Activated CD4-positive, alpha-beta T cell treated with anti-CD3 and anti-CD28 coated beads, Interleukin-2, amount 50 U/mL, for 24 hours (primary cell): ENCODE measurements at places on chromosomes 7 and 10.

DNA sequence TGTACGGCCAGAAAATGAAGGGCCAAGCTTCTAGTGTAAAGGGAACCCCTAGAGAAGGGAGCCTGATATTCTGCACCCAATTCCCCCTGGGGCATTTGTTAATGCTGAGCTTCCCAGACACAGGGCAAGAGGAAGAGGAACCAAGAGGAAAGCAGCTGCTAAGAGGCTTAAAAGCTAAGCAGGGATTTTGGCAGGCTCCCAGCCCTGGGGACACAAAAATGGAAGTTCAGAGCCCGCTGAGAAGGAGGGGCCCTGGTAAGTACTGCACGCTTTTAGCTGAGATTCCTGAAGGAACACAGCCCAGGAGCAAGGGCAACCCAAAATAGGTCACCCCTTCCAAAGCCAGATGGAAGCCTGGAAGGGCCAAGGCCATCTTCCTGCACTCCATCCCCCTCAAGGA is 387.3 kb upstream of the MGMT start:
- DNase-seq = no peak

- no peak for DNase-seq
These were observed 118.4 kb upstream of the PDLIM1 start for GRCh38 chr10:95408983-95409873.

DNA sequence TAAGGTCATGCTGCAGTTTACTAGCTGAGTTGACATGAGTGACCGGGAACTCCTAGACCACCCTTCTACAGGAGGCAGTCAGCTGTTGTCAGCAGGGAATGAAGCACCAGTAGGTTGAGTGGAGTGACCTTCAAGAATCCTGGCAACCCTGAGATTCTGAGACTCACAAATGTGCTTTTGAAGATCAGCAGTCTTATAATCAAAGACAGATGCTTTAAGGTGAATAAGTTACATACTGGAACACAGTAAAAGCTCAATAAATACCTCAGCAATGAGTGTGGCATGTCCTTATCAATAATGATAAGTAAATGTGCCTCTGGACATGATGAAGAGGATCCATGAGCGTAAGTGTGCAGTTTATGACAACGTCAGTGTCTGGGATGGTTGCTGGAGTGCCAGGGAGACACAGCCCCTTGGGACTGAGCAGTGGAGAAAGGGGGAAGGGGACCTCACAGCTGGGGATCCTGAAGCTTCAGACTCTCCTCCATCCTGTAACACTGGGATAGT is 11.9 kb upstream of the OR6V1 start:
- no peak for DNase-seq

DNA sequence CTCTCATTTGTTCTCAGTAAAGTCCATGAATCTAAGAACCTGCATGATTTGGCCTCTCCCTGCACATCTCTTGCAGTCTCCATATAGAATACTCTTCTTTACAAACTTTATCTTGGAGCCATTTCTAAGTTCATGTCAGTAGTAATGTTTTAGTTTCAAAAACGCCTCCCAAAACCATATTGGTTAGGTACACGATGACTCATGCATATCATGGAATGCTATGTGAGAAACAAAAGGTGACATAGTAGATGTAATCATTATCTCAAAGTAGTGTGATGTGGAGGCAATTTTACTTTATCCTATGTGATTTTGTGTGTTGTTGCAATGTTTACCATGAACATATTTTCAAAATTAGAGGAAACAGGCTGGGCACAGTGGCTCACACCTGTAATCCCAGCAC is 520.7 kb downstream of the KCNMA1 start:
- no peak for DNase-seq

- DNase-seq = no peak
These were observed 14.6 kb downstream of the VOPP1 start for GRCh38 chr7:55557666-55558188.

- no peak for DNase-seq
These were observed 49.4 kb upstream of the ARL4A start for GRCh38 chr7:12637819-12638592.

- no peak for DNase-seq
These were observed 12.6 kb downstream of the PTEN start for GRCh38 chr10:87875929-87876571.

- no peak for DNase-seq
These were observed 16.0 kb upstream of the KIF5B start for GRCh38 chr10:32072025-32072800.

- peak; percentile 9 for DNase-seq
These were observed 1002.9 kb upstream of the KCND2 start for GRCh38 chr7:119270045-119270464.

- no peak for DNase-seq
These were observed 52.6 kb upstream of the GDF10 start for GRCh38 chr10:47247148-47248059.

- DNase-seq = no peak
These were observed 43.6 kb downstream of the MDH2 start for GRCh38 chr7:76091506-76091905.

GRCh38 chr10:1379601-1380000 is 323.4 kb downstream of the WDR37 start:
- DNase-seq = no peak

- DNase-seq = no peak
These were observed 50.4 kb downstream of the ADD3 start for GRCh38 chr10:110058212-110058611.

- DNase-seq = no peak
These were observed 15.1 kb upstream of the AKR1B10 start for GRCh38 chr7:134512271-134512670.

- no peak for DNase-seq
These were observed 86.5 kb downstream of the NT5C2 start for GRCh38 chr10:103106539-103106938.

GRCh38 chr7:22269963-22270362 is 87.0 kb downstream of the RAPGEF5 start:
- no peak for DNase-seq

DNA sequence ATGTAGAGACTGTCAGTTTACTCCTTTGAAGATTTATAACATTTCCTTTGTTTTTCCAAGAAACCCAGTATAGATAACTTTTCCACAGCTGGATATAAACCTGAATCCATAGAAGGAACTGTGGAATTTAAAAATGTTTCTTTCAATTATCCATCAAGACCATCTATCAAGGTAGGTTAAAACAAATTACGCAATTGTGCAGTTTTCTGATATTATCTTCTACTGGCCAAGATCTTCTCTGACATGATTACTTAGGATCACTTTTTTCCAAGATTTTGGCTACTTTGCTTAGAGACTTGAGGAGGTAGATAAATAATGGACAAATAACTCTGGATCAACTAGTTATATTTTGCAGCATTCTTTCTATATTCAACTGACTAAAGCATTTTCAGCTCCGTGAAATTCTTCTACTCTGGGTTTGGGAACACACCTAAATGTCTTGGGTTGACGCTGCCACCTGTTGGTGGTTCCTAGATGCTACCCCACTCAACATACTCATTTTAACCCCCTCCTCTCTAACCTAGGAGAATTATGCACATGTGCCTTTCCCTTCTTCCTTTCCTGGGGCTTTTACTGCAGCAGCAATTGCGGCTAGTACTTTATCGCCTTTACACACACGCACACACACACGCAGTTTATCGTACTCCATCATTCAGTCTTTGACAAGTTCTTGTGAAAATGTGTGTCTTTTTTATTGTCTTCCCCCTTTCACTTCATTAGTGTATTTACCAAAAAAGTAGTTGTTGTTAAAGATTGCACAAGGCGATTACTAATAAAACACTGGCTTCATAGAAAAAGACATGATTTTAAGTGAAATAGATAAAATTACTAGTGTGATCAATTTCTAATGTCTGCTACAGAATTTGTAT is 32.7 kb downstream of the ABCB5 start:
- DNase-seq = no peak

- DNase-seq = no peak
These were observed 49.6 kb upstream of the UBE3C start for GRCh38 chr7:157089100-157089610.

GRCh38 chr7:56174875-56175760 is 58.9 kb upstream of the NUPR2 start:
- no peak for DNase-seq

- no peak for DNase-seq
These were observed 149.3 kb downstream of the SH3PXD2A start for GRCh38 chr10:103706047-103706446.

- DNase-seq = no peak
These were observed 39.5 kb upstream of the ANKRD1 start for GRCh38 chr10:90960355-90960814.

DNA sequence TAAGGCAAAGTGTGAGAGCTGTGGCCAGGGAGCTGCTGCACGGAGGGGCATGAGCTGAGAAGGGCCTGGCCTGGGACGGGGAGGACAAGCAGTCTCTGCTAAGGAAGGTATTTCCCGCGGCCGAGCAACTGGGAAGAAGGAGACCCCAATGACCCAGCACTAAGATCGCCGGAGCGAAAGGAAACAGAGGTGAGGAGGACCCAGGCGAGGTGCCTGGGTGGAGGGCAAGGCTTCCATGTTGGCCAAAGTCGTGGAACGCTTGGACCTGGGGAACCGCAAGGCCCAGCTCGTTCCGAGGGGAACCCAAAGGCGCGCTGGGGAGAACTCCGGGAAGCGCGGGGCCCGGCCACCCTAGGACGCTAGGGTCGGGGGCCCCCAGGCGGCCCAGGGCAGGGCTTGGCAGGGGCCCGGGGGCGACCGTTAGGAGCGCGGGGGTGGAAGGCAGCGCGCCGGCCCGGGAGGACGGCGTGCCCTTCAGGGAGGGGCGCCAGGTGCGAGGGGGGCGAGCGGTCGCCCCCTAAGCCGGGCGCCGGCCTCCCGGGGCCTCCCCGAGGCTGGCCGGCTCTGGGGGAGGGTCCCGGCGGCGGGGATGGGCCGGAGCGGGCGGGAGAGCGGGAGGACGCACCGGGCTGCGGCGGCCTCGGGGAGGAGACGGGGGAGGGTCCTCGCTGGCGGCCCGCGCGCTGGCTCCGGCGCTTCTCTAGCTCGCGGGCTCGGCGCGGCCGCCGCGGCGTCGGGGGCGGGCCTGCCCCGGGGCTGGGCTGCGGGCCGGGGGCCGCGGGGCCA is 545 bp downstream of the GIGYF1 start:
- no peak for DNase-seq

DNA sequence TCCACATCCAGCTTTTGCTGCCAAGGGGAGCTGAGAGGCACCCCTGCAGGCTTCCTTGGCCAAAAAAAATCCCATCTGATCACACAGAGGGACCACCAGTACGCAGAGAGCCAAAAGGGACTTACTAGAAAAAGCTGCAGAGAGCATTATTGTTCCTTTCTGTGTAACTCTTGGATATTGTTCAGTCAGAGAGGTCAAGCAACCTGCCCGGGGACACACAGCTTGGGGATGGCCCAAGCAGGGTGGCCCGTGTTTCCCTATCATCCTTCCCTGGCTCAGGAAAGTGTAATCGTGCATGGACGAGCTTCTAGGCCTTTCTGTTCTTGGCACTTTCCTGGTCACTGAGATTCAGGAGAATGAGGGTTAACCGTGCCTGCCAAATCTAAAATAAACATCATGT is 84.1 kb upstream of the SH2B2 start:
- DNase-seq = no peak

- DNase-seq = no peak
These were observed 157.5 kb downstream of the SLIT1 start for GRCh38 chr10:97028126-97028831.

GRCh38 chr10:106311590-106311989 is 852.9 kb downstream of the SORCS1 start:
- no peak for DNase-seq

DNA sequence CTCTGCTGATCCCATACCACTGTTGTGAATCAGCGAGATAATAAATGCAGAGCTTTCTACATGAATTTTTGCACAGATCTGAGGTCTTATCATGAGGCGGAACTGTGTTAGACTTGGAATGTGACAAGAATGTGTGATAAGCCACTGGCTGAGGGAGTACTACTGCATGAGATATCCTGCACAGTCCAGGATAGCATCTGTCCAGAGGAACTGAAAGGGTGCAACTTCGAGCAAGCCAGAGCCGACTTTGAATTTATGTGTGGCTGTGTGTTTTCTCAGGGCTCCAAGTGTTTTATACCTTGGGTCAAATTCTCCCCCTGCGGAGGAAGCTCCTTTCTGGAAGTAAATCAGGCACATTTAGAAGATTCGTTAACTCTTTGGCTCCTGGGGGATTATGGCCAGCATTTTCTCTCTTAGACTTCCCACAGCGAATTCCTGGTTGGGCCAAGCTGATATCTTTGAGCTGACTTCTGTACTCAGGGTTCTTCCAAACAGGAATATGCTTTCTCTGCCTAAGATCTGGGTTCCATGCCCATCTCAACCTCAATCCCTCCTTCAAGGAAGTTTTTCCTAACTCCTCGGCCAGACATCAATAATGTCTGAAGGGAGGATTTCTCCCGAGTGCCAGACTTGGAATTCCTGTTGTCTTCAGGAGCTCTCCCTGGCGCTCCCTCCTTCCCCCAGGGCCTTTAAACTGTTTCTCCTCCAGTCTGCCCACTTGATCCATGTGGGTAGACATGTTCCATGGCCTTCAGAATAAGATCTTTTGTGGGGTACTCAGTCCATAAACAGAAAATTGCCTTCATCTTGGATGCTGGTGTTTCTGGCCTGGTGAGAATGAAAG is 2.5 kb upstream of the MEST start:
- no peak for DNase-seq

DNA sequence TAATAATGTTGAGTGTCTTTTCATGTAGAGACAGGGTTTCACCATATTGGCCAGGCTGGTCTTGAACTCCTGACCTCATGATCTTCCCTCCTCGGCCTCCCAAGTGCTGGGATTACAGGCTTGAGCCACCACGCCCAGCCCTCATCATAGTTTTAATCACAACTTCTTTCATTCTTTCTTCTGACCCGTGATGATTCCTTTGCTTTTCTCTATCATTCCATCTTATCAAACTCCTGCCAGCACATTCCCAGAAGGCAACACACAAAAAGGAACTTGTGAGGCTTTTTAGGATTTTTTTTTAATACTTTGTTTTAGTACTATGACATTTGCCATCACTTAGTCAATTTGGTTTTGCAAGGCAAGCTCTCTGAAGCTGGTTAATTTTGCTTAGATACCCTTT is 77.5 kb upstream of the MEOX2 start:
- DNase-seq = no peak

GRCh38 chr7:142880876-142881505 is 4.6 kb downstream of the TRPV6 start:
- peak; percentile 42 for DNase-seq

GRCh38 chr10:128540128-128540762 is 414.0 kb upstream of the MKI67 start:
- no peak for DNase-seq

GRCh38 chr7:496528-497295 is 22.9 kb downstream of the PDGFA start:
- no peak for DNase-seq

GRCh38 chr7:87218796-87219544 is 562 bp downstream of the TMEM243 start:
- DNase-seq = no peak

DNA sequence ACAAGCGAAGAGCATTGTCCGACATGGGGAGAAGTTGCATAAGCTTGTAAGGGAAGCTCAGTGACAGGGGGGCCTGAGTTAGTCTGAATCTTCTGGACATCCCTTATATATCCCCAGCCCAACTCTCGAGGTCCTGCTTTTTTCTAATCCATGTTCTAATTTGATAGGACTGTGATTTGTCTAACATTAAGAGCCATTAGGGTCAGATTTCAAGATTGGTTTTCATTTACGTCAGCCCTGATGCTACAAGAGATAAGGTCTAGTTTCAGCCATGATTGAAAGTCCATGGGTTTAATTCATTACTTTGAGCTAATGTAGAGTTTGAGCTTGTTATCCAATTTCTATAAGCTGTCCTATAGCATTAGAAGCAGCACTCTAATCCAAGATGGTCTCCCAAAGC is 20.3 kb downstream of the TLX1 start:
- no peak for DNase-seq

- DNase-seq = no peak
These were observed 13.2 kb upstream of the ESYT2 start for GRCh38 chr7:158842486-158842885.
